ENCODE measurements at places on chromosomes 7 and 10.

- no peak for DNase-seq
Observed at GRCh38 chr10:132041340-132041739, 24.4 kb upstream of the JAKMIP3 start.

DNA sequence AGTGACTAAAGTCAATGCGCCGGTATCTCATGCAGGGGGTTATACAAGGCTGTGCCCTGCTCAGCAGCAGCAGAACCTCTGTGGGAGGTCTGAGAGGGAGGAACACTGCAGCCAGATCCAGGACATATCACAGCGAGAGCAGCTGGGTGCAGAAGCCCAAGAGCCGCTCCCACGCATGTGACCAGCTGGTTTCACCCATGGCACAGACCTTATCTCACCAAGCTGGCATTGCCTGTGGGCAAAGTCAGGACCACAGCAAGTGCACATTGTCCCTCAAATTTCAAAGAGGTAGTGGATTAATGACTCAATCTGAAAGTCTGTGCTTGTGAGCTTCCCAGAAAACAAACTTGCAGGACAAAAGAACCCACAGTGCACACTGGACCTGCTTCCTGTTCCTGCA is 31.6 kb upstream of the AKR1C1 start:
- DNase-seq = no peak

GRCh38 chr10:102119417-102120141 is 589 bp downstream of the LDB1 start:
- peak; percentile 46 for DNase-seq

DNA sequence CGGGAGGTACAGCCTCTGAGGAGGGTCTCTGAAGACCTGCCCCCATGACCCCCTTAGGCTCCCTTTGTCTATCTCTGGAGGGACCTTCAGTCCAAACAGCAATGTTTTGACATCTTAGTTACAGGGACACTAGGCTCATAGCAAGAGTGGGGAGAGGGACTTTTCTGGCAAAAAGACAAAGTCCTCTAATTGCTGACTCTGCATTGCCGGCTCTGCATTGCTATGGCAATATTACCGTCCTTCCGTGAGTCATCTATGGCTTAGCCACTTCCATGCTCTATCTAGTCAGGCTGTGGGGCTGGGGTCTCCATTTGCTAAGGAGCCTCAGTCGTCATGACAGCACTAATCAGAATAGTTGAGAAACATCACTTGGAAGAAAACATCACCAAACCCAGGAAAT is 952.6 kb downstream of the KCNMA1 start:
- DNase-seq = no peak

GRCh38 chr10:71288461-71288860 is 30.6 kb upstream of the SLC29A3 start:
- DNase-seq = no peak

DNA sequence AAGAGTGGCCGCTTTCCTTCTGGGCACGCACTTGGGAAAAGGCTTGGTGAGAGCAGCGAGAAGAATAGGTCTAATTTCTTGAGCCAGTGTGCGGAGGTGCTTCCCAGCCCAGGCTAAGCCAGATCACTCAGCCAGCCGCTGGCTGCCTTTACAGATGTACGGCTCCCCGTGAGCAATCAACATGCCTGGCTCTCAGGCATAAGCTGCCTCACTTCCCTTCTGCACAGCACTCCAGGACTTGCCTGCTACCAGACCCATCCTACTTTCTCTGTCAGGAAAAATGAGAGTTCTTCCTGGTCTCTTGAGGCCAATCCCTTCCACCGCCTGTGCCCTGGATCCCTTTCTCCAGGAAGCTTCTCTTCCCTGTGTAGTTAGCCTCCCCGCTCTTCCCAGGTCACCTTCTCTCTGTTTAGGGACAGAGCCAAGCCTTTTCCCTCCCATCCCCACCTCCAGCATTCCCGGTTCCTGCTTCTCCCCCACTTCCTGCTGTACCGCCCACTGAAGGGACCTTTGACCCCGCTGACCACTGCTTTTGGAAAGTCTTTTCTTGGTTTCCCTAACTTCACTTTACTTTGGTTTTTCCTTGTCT is 1.1 kb upstream of the ACTR3C start:
- no peak for DNase-seq

GRCh38 chr7:30470163-30470770 is 8.3 kb downstream of the NOD1 start:
- no peak for DNase-seq

DNA sequence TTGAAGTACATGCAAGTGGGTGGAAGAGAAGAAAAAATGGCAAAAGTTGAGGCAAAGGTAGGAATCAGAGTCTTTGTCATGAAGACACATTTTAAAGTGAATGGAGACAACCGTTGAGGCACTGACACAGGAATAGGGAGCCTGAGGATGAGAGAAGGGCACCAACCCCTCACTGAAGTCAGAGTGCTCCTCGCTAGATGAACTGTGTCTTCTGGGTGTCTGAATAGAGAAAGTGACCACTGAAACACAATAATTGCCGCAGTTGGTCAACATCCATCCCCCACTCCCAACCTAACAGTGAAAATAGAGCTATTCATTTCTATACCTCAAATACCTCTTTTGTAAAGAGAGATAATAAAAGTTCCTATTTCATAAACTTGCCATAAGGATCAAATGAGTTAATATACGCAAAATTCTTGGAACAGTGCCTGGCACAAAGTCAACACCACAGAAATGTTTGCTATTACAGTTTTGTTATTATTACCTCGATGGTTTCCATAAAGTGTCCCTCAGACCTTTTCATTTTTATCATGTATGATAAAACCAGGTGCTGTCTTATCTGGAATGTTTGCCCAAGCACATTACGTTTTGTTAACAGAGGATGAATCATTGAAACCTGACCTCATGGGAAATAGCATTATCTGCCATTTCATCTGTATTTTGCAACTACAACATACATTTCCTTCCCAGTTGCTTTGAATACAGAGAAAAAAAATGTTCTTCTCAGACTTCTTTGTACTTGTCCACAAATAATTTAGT is 61.8 kb upstream of the SP4 start:
- DNase-seq = no peak

- DNase-seq = no peak
Observed at GRCh38 chr10:65341323-65341925, 1584.4 kb upstream of the LRRTM3 start.

- no peak for DNase-seq
Observed at GRCh38 chr7:6299774-6300173, 27.4 kb upstream of the CYTH3 start.

DNA sequence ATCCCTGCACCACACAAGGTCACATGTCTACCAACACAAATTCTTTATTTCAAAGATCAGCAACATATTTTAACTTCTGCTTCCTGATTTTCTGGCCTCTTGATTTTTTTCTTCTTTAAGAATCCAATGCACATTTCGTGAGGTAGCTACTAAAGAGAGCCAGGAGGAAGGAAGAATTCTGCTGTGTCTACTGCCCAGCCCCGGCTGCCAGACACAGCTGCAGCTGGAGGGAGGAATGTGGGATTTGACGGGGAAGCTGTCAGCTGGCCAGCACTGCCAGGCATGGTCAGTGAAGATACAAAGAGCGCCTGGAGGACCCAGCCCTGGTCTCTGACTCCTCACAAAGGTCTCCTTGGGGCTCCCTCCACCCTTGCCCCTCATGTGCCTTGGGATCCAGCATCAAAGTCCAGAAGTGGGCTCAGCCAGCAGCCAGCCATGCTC is 6.9 kb upstream of the AOC1 start:
- DNase-seq = no peak

DNA sequence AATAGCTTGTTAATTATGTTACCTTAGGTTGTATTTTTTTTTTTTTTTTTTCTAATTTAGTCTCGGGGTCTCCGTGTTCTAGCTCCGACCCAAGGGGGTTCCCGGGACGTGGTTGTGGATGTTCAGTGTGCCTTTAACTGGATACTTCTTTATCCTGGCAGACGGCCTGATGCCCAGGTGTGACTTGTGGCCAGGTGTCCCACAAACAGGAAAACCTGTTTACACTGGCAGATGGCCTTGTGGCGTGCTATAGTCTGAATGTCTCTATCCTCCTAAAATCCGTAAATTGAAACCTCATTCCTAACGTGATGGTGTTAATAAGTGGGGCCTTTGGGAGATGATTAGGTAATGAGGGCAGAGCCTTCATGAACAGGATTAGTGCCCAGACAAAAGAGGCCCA is 546.4 kb upstream of the C7orf33 start:
- DNase-seq = no peak

DNA sequence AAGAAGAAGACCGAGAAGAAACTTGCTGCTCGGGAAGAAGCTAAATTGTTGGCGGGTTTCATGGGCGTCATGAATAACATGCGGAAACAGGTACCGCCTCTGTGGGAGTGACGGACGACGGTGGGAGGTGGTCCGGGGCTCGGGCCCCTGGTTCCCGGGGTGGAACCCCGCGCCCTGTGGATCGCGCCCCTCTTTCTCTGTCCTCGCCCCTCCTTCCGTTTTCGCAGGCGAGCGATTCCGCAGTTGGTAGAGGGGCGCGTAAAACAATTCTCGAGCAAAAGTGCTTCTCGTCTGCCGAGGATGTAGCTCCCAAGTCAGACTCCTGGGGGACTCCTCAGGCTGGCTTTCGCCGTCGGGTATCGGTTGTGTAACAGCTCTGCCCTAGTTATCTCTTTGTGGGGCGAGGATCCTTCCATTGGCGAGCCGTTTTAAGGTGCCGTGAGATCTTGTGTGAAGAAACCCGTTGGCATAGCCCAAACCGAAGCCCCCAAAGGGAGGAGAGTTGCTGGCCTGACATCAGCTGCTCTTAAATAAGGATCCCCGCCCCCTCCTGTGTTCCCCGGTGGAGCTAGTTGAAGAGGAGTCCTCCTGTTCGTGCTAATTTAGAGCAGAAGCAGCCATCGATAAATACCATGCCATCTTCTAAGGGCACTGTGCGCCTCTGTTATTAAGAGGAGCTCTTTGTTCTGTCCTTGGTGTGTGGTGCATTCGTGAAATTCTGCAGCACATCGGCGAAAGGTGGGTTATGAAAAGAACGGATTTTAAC is 655 bp downstream of the KLHL7 start:
- peak; percentile 47 for DNase-seq

- DNase-seq = no peak
Observed at GRCh38 chr7:150983893-150984368, 5.8 kb upstream of the KCNH2 start.

DNA sequence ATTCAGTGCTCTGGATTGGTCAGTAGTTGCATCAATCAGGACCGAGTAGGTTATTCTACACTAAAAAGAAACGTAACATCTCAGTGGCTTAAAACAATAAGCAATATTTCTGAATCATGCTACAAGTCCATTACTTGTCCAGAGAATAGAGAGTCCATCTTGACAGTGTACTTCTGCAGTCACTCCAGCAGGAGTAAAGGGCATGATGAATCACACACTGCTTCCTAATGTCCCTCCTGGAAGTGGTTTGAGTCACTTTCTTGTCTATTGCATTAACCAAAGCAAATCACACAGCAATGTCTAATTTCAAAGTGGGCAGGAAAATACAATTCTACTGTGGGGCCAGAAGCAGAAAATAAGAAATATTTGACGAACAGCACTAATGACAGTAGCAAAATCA is 124.8 kb downstream of the TSPAN12 start:
- DNase-seq = no peak

- no peak for DNase-seq
Observed at GRCh38 chr7:128740996-128741395, 1.8 kb downstream of the CALU start.

GRCh38 chr10:69262292-69262751 is 16.0 kb upstream of the HK1 start:
- DNase-seq = no peak

GRCh38 chr7:132904209-132904608 is 177.7 kb downstream of the CHCHD3 start:
- no peak for DNase-seq

GRCh38 chr7:52830801-52831200 is 204.6 kb upstream of the POM121L12 start:
- DNase-seq = no peak

DNA sequence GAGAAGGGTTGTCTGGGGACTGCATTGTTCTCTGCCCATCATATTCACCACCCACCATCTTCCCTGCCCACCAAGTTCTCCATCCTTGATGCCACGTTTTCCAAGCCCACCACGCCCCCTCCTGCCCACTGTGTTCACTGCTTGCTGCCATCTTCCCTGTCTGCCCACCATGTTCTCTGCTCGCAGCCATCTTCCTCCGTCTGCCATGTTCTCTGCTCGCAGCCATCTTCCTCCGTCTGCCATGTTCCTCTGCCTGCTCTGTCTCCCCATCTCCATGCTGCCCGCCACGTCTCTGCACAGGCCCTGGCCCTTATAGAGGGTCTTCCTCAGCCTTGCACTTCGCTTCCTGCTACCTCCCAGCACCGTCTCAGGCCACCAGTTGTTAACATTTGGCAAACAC is 30.0 kb upstream of the ZNF32 start:
- no peak for DNase-seq

DNA sequence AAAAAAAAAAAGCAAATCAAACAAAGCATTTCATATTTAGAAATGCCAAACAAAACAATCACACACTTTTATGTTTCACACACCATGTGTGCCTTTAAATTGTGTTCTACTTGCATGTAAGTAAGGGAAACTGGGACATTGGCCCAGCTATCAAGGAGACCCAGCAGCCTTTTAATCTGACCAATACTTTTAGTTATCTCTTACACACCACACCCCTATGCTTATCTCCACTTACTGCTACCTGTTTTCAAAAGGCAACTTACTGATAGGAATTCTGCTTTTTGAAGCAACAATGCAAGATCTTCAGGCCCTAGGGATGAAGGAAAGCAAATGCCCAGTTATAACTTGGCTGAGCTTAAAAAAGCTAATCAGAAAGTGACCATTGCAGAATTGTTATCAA is 1244.8 kb upstream of the SORCS1 start:
- no peak for DNase-seq

DNA sequence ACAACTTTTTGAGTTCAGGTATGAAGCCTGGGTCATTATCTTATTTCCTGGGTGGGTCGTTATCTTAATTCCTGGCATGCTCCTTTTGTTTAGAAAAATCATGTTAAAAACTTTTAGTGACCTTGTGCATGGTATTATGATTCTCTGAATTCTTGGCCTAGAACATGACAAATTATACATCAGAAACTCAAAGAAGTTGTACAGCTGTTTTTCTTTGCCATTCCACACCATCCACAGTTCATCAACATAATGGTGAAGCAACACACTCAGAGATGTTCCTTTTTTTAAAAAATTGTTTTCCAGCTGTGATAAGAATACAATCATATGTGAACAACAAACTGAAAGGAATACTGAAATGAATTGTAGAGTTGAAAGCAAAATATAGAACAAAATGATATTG is 149.2 kb upstream of the SEMA3D start:
- DNase-seq = no peak

DNA sequence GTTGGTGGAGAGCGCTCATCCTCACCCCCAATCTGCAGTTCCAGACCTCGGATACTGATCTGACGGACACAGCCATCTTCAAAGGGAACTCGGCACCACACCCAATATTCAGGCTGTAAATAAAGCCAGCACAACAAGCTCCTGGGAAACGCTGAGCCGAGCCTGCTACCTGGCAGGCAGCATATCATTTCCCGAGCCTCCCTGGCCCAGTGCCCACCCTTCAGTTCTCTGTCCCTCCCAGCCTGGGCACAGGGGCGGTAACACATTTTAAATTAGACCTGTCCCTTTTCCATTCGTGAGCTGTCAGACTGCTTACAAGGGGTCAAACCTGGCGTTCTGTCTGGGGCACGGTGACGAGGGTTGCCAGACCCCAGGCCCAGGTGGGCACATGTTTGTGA is 250.5 kb downstream of the ARHGAP12 start:
- no peak for DNase-seq

Data from activated naive CD4-positive, alpha-beta T cell treated with anti-CD3 and anti-CD28 coated beads, Interleukin-2, amount 50 U/mL, for 16 hours (primary cell).